ENCODE measurements at places on chromosomes 12 and 14.
A peak's percentile ranks its signal among the peaks of the same experiment; 100 is the strongest.

GRCh38 chr12:78559416-78559815 lies 305.2 kb upstream of the SYT1 start:
- no peak for DNase-seq

DNA sequence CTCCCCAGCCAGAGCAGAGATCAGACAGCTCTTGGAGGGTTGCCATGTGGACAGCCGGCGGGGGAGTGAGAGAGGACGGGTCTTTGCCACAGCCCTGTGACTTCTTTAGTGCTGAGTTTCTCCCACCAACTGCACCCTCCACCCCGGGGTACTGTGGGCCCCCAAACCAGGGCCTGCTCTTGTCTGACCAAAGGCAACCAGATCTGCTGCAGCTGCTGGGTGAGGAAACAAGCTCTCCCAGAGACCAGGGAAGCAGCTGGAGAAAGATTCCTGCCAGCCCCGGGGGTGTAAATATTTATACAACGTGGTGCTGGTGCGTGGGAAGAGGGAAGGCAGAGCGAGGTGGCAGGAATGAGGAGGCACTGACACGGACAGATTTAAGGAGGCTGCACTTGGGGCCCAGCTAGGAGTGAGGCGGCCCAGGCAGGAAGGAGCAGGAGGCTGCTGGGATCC lies 14.3 kb upstream of the ZFP36L1 start:
- DNase-seq: peak; percentile 83

- DNase-seq: no peak
Measured at GRCh38 chr12:89307474-89308253, 44.6 kb downstream of the DUSP6 start.

- DNase-seq: no peak
Measured at GRCh38 chr12:90128526-90128925, 419.9 kb upstream of the ATP2B1 start.

GRCh38 chr14:53493860-53494259 lies 340.7 kb upstream of the DDHD1 start:
- no peak for DNase-seq

DNA sequence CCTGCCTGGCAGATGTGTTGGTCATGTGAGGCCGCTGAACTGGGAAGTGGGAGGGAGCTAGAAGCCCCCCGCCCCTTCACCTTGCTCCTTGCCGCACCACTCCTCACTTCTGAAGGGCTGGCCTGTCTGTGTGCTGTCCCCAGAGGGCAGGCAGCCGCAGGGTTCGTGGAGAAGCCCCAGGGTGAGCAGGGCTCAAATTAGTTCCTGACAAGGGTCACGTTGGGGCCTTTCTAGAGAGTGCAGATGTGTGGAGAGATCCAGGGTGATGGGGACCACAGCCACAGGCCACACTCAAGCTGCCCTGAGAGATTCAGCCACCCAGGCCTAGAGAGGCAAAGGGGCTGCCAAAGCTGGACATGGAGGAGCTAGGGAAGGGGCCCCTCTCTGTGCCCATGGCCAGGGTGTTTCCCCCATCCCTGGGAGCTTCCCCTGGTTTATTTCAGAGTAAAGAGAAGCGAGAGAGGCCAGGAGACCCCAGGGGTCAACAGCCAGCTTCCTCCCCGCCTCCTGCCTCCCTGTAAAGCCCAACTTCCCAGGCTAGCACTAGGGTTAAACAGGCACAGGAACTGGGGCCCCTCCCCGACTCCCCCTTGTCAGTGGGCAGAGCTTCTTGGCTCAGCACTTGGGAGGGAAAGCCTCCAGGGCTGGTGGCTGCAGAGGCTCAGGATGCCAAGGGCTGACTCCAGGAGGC lies 16.2 kb downstream of the SLC25A29 start:
- no peak for DNase-seq

DNA sequence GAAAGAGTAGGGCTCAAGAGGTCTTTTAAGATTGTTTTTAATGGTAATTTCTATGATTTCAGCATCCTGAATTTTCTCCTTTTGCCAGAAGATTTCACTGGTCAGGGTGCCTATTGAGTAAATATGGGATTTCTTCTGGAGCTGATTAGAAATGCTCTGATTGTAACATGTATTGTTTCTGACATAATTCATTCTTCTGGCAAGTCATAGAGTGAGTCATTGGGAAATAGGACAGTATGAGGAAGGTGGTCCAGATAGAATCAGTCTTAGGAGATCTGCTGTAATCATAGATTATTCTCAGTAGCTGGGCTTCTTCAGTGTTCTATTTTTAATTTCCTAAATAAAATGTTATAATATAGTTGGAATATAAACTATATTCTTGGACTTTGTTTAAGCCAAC lies 182.0 kb upstream of the NAV3 start:
- DNase-seq: peak; percentile 33

GRCh38 chr14:56751471-56751870 lies 58.8 kb downstream of the OTX2 start:
- DNase-seq: no peak

- DNase-seq: no peak
Measured at GRCh38 chr12:106197906-106198623, 49.8 kb downstream of the CKAP4 start.

- no peak for DNase-seq
Measured at GRCh38 chr14:68927089-68927488, 52.0 kb downstream of the ACTN1 start.

- no peak for DNase-seq
Measured at GRCh38 chr14:104587641-104588040, 8.1 kb downstream of the C14orf180 start.

GRCh38 chr12:70732287-70732686 lies 95.1 kb upstream of the PTPRB start:
- DNase-seq: no peak

DNA sequence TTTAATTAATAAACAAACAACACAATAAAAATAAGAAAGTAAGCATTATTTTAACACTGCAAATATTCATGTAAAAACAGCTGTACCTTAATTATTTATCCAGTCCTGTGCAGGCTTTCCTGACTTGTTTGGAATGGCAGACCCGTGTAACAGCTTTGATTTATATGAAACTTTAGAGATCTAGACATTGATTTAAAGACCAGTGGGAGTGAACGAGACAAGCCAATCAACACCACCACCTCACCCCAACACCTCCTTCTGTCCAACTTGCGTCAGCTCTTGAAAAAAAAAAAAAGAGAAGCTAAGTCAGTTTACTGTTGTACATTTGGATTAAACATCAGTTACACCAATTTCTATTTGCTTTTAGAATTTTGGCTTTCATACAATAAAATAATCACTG lies 22.3 kb downstream of the SLC38A4 start:
- DNase-seq: no peak

DNA sequence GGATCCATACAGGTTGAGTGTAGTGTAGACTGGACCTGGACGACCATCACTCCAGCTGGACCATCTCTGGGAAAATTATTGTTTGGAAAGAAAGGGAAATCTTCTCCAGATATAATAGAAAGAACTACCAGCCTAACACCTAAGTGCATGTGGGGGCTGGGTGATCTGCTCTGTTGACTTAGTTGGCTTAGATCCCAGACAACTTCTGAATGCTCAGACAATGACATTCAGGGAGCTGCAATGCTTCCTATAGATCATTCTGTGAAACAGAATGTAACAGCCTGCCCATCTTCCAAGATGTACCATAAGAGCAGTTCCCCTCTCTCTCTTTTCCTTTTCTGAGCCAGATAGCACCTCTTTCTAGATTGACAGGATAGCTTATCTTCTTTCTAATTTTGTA lies 572.8 kb upstream of the STXBP6 start:
- DNase-seq: no peak

- no peak for DNase-seq
Measured at GRCh38 chr14:100120522-100121269, 38.7 kb downstream of the DEGS2 start.

DNA sequence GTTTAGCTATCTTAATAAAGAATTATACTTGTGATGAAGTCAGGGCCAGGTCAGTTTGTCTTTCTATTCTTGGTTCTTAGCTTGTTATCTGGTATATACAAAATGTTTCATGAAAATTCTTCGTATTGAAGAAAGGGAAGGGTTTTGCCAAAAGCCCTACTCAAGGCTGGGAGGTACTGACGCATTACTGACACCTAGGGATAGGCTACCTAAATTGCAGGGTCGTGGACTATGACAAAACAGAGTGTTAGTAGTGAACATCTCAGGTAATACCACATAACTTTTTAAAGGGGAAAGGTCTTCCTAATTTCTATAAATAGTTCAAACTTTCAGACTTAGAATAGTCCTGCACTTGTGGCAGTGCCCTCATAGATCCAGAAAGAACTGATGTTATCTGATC lies 246.3 kb downstream of the RGS6 start:
- no peak for DNase-seq

DNA sequence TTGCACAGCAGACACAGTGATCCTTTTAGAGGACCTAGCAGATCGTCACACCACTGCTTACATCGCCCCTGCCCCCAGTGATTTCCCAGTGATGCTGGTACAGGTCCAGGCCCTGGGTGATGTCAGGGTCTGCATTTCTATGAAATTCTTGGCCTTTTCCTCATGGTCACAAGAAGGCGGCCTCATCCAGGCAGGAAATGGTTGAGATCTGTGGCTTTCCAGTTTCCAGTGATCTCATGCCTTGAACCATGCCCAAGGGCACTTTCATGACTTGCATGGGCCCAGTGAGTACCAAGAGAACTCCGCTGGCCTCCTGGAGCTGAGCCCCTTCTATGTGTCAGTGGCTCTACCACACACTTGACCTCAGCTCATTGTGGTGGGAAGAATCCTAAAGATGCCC lies 41.9 kb upstream of the BDKRB2 start:
- DNase-seq: peak; percentile 37

DNA sequence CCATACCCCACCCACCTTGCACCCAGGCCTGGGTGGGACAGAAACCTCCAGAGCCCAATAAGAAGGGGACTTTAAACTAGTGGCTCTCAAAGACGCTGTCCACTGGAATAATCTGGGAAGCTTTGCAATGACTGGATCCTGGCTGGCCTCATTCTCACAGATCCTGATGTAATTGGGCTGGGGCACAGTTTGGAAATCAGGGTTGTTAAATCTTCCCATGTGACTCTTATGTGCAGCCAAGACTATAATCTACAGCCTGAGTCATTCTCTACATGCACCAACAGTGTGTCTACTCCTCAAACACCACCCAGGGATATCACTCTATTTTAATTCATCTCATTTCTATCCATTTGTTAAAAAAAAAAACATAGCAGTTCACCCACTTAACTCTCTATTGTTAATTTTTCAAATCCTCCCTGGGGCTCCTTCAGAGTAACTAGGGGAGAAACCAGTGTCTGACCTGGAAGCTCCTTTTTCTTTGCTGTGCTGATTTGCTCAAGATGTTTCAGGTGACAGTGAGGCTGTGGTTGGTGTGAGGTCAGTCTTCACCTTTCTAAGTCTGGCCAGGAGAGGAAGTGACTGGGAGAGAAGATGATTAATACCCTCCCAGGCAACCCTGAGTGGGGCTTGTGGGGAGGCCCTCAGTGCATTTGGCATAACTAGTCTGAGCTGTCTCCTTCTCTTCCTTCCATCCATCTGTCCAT lies 211.6 kb upstream of the SFSWAP start:
- DNase-seq: no peak

DNA sequence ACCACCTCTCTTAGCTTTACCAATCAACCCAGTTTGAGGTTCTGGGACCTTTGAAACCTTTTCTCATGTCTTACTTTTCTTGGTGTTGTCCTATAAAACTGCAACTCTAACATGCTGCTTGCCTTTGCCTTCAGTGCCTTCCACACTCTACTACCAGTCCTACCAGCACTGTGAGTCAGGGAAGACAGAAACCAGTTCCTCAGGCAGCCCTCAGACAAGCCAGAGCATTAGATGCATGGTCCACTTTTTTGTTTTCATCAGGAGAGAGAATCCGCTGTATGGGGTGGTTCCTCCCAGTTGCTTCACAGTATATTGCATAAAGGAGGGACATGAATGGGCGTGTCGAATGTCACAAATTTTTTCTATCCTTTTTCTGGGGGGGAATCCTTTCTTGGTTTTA lies 17.3 kb upstream of the KLRB1 start:
- DNase-seq: no peak

GRCh38 chr12:90020014-90020413 lies 311.4 kb upstream of the ATP2B1 start:
- DNase-seq: no peak

DNA sequence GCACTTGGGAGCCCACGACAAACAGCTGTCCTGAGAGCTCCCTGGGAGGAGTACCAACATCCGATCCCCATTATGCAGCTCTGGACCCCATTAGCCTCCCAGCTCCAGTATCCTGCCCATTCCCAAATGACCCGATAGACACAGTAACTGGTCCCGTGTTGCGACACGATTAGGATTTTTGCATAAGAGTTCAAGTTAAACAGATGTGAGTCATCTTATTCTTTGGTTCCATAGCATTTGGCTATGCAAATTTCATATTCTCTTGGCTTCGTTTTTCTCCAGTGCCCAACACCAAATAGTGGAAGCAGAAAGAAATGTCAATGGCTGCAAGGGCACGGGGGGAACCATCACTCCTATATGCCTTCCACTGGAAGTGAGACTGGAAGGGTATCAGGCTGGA lies 43.0 kb upstream of the LRRC10 start:
- DNase-seq: peak; percentile 68

DNA sequence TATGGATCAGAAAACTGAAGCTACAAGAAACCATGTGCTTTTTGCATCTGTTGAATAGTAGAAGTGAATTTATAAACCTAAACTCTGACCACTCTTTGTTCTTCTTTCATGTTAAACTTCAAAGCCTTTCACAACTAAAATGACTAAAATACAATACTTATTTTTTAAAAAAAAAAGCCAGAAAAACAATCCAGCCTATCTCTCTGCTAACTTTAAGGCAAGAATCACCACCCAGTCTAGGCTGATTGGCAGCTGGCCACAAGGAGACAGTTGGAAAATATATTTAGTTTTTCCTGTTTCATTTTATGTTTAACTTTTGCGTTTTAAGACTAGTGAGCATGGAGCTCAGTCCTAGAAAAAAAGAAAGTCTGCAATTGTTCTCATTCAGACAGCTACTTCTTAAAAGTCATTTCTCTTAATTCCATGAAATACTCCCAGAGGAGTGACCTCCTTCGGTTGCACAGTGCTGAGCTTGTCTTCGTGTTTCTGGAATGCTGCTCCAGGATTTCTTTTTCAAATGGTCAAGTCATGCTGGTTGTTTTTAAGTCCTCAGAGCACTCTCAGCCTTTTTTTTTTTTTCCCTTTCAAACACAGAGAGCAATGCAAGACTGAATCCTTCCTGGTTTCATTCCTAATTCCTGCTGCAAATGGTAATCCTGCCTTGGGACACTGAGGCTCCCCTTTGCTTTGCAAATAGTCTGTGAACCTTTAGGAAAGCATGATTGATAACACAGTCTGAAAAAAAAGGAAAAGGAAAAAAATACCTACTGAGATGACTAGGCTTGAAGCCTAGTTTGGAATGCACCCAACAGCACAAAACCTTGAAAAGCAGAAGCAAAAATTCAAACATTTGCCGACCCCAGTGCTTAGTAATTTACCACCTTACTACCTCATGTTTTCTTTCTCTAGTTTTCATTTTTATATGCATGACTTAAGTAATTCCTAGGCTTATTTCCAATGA lies 233.3 kb upstream of the DAAM1 start:
- no peak for DNase-seq

GRCh38 chr14:90299408-90299807 lies 32.3 kb downstream of the NRDE2 start:
- DNase-seq: no peak

- DNase-seq: peak; percentile 66
Measured at GRCh38 chr12:6038160-6038559, 86.3 kb downstream of the VWF start.

- peak; percentile 28 for DNase-seq
Measured at GRCh38 chr12:71036526-71036925, 116.0 kb upstream of the PTPRR start.

- no peak for DNase-seq
Measured at GRCh38 chr14:100263141-100263540, 24.2 kb downstream of the YY1 start.
